ENCODE measurements at places on chromosomes 13 and 19. TPM values are rescaled to one million over a fixed set of nuclear protein-coding genes. Genes with fewer than 3 reads are reported as not detected.

ZNF112 gene
- polyA plus RNA-seq = 2.6 TPM

PRODH2 gene
- 7.1 TPM for polyA plus RNA-seq

CERS1 gene
- polyA plus RNA-seq = 4.9 TPM

STXBP2 gene
- 142 TPM for polyA plus RNA-seq

B3GNT3 gene
- 16.7 TPM for polyA plus RNA-seq

GGACT gene
- polyA plus RNA-seq = 3.3 TPM

NTN5 gene
- 0.33 TPM for polyA plus RNA-seq

DNA sequence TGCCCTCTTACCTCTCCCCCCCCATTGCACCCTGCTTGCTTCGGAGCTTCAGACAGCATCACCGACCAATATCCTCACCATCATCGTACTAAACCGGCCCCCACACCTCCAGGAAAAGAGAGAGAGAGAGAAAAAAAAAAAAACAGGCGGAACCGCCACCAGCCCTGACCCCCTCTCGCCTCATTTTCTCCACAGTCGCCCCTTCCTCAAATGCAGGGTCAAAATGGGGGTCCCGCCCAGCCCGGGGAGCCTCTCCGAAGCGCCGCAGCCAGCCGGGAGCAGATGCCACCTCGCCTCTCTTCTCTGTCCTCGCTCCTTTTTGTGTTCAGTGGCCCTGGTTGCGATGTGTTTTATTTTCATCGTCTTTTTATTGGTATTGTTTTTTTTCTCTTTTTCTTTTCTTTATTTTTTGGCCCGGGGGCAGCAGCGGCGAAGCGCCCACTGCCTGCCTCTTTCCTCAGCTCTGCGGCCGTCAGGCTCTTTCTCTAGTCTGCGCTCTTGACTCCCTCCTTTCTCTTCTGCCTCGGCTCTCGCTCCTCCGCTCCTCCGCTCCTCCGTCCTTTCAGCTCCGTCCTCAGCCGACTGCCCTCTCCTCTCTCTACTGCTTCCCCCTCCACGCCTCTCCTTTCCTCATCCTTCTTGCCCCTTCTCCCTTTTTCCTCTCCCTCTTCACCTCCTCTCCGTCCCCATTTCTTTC is 41.4 kb downstream of the DEDD2 start:
- H3K4me3 ChIP-seq = peak overlapping the region; percentile 62
- H3K36me3 ChIP-seq = no peaks in the 10 kb centered on the region
- peaks cover 67% of the 10 kb centered on the region for H3K27me3 ChIP-seq
- no peak overlapping the region for H3K27ac ChIP-seq
- peaks cover 3% of the 10 kb centered on the region for H3K4me1 ChIP-seq

GRCh38 chr13:112959206-112959605 is 9.8 kb upstream of the MCF2L start:
- H3K4me3 ChIP-seq = no peak overlapping the region
- H3K27ac ChIP-seq = no peak overlapping the region
- no peak for DNase-seq
- peaks cover 3% of the 10 kb centered on the region for H3K4me1 ChIP-seq

GRCh38 chr13:25738342-25739196 is 313.2 kb downstream of the SHISA2 start:
- peak; percentile 56 for DNase-seq
- H3K36me3 ChIP-seq = no peaks in the 10 kb centered on the region
- no peak overlapping the region for H3K4me3 ChIP-seq
- no peak overlapping the region for H3K27ac ChIP-seq
- peaks cover 13% of the 10 kb centered on the region for H3K4me1 ChIP-seq
- peaks cover under 1% of the 10 kb centered on the region for H3K27me3 ChIP-seq

- H3K36me3 ChIP-seq = no peaks in the 10 kb centered on the region
- H3K4me3 ChIP-seq = no peak overlapping the region
- no peak overlapping the region for H3K27ac ChIP-seq
- no peak for DNase-seq
- no peaks in the 10 kb centered on the region for H3K27me3 ChIP-seq
Measured at GRCh38 chr13:31042049-31042448, 109.6 kb downstream of the TEX26 start.

DNA sequence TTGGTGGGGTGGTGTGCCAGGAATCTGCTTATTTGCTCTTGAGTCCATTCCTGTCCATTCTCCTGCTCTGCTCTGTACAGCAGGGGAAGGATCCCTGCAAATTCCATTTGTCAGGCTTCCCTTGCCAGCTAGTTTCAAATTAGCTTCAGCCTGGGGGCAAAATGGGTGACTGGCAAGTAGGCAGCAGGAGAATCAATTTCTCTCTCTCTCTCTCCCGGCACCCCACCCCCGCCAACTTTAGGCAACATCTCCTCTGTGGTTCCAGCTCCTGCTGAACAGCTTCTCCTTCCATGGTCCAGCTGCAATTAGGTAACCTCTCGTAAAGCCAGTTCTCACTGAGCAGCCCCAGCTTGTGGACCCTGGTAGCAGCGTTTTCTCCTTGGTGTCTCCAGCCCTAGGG is 6.7 kb upstream of the MYCBP2 start:
- no peak overlapping the region for H3K4me3 ChIP-seq
- no peaks in the 10 kb centered on the region for H3K4me1 ChIP-seq
- H3K27ac ChIP-seq = no peak overlapping the region
- DNase-seq = no peak

- DNase-seq = no peak
Measured at GRCh38 chr19:6925801-6926751, 38.7 kb downstream of the ADGRE1 start.

- H3K27ac ChIP-seq = no peak overlapping the region
- H3K4me1 ChIP-seq = no peaks in the 10 kb centered on the region
- no peak overlapping the region for H3K4me3 ChIP-seq
- DNase-seq = no peak
- no peaks in the 10 kb centered on the region for H3K36me3 ChIP-seq
- H3K27me3 ChIP-seq = peaks cover 5% of the 10 kb centered on the region
Measured at GRCh38 chr13:102484329-102484728, 82.5 kb upstream of the FGF14 start.

- H3K4me1 ChIP-seq = no peaks in the 10 kb centered on the region
- H3K36me3 ChIP-seq = no peaks in the 10 kb centered on the region
- H3K27ac ChIP-seq = no peak overlapping the region
- DNase-seq = no peak
- no peak overlapping the region for H3K4me3 ChIP-seq
Measured at GRCh38 chr13:55263045-55263444, 1877.7 kb upstream of the PRR20A start.

DNA sequence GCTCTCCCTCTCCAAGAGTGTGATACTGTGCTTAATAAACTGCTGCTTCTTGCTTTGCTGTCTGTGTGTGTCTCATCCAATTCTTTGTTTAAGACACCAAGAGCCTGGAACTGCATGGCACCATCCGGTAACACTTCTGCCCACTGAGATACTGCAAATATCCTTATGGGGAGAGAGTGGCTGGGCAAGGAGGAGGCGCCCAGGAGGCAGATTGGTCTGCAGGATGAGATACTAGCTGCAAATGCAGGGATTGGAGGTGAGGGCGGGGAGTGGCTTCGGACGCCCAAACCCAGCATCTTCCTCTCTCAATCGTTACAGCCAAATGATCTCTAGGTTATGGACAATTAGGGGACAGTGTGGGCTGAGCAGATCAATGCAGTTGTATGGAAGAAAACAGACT is 1.7 kb upstream of the SIGLEC7 start:
- DNase-seq = no peak
- H3K36me3 ChIP-seq = no peaks in the 10 kb centered on the region
- H3K27ac ChIP-seq = no peak overlapping the region
- no peak overlapping the region for H3K4me3 ChIP-seq
- no peaks in the 10 kb centered on the region for H3K27me3 ChIP-seq
- no peaks in the 10 kb centered on the region for H3K4me1 ChIP-seq

- no peak overlapping the region for H3K4me3 ChIP-seq
- H3K27ac ChIP-seq = no peak overlapping the region
- no peaks in the 10 kb centered on the region for H3K36me3 ChIP-seq
Measured at GRCh38 chr13:46748300-46748699, 48.7 kb downstream of the ESD start.

- no peaks in the 10 kb centered on the region for H3K4me1 ChIP-seq
- H3K36me3 ChIP-seq = no peaks in the 10 kb centered on the region
- no peak for DNase-seq
- H3K4me3 ChIP-seq = no peak overlapping the region
- no peaks in the 10 kb centered on the region for H3K27me3 ChIP-seq
Measured at GRCh38 chr19:27657271-27658051, 1555.5 kb downstream of the UQCRFS1 start.

DNA sequence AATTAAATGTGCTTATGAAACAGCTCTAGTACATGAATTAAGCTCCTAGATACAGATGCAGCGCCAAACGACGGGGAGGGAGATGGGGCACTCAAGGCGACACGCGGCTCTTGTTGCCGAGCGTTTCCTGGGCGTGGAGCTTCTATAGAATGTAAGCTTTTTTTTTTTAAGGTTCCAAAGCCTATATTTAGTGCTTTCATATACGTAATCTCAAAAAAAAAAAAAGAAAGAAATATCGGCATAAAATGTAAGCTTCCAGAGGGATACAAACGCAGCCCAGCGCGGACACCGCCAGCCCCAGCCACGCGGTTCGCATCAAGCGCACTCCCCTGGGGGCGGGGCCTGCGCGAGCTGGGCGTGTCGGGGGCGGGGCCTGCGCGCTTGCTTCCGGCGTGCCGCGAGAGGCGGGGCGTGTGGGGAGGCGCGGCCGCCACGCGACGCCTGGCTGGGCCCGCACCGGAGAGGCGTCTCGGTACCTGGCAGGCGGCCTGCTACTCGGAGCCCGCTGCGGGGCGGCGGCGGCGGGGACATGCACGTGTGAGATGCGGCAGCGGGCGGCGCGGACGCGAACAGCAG is at the start of gene URI1:
Gene URI1, plus strand, starts transcription at position 412 of the 576 bp plus-strand sequence. CDS start 309 bp downstream, outside the sequence.
- H3K27me3 ChIP-seq = no peaks in the 10 kb centered on the region
- H3K27ac ChIP-seq = peak within 1 kb of the TSS; percentile 80
- peak; percentile 95 for DNase-seq

DNA sequence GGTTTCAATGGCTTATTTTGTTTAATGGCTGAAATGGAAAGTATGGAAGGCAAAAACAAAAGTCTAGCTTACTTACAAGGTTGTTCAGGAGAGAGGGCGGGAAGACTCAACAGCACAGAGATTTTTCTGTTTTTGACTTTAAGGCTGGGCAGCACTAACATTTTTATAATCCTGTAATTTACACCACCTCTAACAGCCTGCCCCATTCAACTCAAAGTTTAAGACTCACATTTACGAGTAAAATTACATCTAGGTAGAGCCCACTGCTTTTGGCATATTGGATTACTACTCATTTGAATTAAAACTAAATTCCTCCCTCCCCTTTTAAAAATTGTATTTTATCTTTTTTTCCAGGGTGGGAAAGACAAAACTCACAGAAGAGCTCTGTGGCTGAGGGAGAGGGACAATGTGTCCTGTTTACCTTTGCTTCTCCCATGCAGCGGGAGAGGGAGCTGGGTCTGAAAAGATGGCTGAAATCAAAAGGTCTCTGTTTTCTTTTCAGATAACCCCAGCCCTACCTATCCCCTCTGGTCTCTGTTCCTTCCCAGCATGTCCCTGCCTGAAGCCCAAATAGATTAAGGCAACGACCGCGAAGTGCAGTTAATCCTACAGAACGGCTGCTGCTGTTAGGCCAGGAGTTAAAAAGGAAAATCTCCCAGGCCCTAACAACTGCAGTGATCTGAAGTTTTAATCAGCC is 6.6 kb downstream of the EFNB2 start:
- no peaks in the 10 kb centered on the region for H3K36me3 ChIP-seq
- no peak for DNase-seq
- peak overlapping the region; percentile 79 for H3K27ac ChIP-seq
- H3K27me3 ChIP-seq = no peaks in the 10 kb centered on the region
- peaks cover 59% of the 10 kb centered on the region for H3K4me1 ChIP-seq

DNA sequence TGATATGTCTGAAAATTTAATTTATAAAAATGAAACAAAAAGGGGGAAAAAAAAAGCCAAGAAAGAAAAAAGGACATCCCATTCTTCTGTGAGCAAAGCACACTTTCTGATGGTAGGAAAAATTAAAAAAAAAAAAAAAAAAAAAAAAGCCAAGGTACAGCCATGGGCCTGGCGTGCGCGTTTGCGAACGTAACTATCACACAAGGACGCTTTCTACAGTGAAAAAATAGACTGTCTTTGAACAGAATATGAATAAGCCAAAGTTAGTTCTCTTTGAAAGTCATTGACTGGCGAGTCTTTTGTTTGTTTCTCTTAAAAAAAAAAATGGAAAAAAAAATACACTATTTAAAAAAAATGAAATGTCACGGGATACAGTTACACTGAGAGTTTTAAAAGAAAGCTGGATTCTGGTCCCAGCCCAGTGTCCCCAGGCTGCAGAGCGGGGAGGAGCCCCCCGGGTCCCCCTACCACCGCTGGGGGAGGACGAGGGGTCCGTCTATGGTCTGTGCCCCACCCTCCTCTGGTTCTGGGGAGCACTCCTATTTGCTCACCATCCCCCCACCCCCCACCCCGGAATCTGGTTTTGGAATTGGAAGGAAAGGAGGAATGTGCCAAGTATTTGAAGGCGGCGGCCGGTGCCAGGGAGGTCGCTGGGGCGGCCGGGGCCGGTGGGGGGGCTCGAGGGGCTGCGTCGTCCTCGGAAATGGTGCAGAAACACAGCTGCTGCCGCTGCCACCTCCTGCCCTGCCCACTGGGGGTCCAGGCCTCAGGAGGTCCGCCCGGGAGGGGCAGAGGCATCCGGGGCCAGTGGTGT is 134.5 kb downstream of the PTPRS start:
- no peak for DNase-seq
- H3K4me1 ChIP-seq = no peaks in the 10 kb centered on the region
- H3K27ac ChIP-seq = no peak overlapping the region
- H3K36me3 ChIP-seq = no peaks in the 10 kb centered on the region
- no peak overlapping the region for H3K4me3 ChIP-seq

- H3K27ac ChIP-seq = no peak overlapping the region
- H3K27me3 ChIP-seq = no peaks in the 10 kb centered on the region
- H3K4me1 ChIP-seq = peaks cover 5% of the 10 kb centered on the region
- H3K4me3 ChIP-seq = no peak overlapping the region
- H3K36me3 ChIP-seq = no peaks in the 10 kb centered on the region
Measured at GRCh38 chr13:75432811-75433244, 49.1 kb downstream of the TBC1D4 start.

DNA sequence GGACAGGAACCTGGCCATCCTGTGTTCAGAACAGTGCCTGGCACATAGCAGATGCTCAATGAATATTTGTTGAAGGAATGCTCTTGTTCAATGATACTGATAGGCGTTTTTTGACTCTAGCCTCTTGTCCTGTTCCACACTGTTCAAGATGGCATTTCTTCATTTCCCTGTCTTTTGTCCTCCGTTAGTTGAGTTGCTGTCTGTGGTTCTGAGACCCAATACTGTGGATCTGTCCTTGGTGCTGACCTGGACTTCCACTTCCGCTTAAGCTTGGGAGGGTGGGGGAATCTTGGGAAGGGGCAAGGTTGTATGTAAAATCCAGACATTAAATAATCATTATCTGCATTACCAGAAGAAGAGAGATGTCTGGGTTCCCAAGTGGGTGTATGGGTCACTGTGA is 8.3 kb upstream of the KCNN4 start:
- H3K27me3 ChIP-seq = peaks cover 4% of the 10 kb centered on the region
- H3K27ac ChIP-seq = no peak overlapping the region
- no peak overlapping the region for H3K4me3 ChIP-seq
- peak; percentile 63 for DNase-seq

DNA sequence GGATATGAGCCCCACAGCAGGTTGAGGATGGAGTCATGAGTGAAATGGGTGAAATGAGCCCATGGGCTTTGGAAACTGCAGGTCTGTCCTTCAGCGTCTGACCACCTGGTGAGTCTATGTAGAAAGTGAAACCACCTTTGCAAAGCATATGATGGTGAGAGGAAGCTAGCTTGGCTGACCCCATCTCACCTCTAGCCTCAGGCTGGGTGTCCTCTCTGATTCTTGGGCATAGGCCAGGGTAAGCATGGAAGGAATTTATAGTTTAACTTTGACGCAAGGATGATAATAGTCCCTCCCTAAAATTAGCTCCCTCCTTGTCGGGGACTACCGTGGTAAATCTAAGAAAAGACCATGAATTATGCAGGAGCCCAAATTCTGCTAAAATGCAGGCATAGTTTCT is 16.8 kb upstream of the PSG9 start:
- no peaks in the 10 kb centered on the region for H3K4me1 ChIP-seq
- H3K27me3 ChIP-seq = no peaks in the 10 kb centered on the region
- no peaks in the 10 kb centered on the region for H3K36me3 ChIP-seq
- no peak overlapping the region for H3K4me3 ChIP-seq
- no peak overlapping the region for H3K27ac ChIP-seq
